CD8-positive, alpha-beta T cell (primary cell): ENCODE measurements at places on chromosomes 11 and 22.

DNA sequence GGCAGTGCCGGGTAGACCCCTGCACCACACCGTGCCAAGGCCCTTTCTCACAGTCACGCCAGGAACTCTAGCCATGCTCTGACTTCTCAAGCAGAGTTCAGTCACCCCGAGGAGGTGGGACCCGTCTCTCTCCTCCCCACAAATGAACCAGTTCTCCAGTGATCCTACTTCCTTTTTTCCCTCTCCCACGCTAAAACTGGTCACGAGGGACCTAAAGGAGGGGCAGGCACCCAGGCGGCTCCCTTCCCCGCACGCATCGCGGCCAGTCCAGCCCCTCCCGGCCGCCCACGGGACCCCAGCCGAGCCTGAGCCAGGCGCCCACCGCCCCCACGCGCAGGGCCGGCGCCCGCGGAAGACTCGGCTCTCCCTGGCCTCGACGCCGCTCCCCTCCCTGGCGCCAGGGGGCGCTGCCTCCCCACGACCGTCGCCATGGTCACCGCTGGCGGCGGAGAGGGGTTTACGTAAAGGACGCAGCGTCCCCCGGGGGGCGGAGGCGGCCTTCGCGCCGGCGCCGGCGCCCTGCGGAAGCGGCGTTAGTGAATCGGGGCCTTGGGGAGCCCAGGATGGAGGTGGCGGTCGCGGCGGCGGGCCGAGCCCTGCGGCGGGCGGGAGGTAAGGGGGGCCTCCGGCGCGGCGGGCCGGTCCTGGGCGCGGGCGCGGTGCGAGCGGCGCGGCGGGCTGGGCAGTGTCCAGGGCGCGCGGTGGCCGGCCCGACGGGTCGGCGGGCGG lies at the start of gene DAGLA:
Gene DAGLA (plus strand): TSS at position 499 of the 729 bp plus-strand sequence. CDS start 39,765 bp downstream, outside the sequence.
- peak; percentile 61 for DNase-seq

DNA sequence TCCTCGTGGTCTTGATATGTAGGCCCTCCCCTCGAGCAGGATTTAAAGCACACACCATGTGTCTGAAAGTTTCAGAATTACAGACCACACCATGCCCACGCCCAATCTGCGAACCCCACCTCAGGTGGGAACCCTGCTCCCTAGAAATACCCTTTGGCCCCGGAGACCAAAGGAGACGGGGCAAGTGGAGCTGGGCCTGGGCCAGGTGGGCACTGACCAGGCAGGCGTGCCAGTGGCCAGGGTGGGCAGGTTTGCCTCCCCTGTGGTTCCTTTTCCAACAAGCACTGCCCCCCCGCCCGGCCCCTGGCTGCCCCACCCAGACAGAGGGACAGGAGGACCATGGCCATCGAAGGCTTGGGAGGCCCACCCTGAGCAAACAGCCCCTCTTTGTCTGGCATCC lies 400.4 kb downstream of the TBC1D22A start:
- no peak for DNase-seq

GRCh38 chr22:47442821-47443220 lies 680.4 kb downstream of the TBC1D22A start:
- DNase-seq = no peak

GRCh38 chr11:96648991-96649390 lies 259.2 kb downstream of the JRKL start:
- no peak for DNase-seq
